NCI-H2081 (cell line): ENCODE measurements at places on chromosomes 7 and 10.

- no peak for DNase-seq
Measured at GRCh38 chr10:123870260-123870659, 21.3 kb downstream of the CPXM2 start.

- no peak for DNase-seq
Measured at GRCh38 chr7:30688718-30689221, 6.5 kb upstream of the CRHR2 start.

DNA sequence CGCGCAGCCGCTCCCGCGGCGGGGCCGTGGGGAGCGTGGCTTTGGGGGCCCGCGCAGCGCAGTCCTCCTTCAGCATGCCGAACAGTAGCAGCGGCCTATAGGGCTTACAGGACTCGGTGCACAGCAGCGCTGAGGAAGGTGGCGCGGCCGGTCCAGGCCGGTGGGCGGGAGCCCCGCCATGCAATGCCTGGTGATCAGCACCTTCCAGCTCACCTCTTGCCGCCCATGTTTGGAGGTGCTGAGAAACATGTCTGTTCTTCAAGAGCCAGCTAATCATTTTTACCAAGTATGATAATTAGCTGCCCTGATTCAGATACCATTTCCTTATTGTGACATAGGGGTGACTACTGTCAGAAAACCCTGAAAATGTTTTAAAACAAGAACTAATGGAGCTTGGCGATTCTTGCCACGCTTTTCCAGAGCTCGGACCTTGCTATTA, 33.5 kb upstream of the SFTPD start:
- DNase-seq, result no peak

DNA sequence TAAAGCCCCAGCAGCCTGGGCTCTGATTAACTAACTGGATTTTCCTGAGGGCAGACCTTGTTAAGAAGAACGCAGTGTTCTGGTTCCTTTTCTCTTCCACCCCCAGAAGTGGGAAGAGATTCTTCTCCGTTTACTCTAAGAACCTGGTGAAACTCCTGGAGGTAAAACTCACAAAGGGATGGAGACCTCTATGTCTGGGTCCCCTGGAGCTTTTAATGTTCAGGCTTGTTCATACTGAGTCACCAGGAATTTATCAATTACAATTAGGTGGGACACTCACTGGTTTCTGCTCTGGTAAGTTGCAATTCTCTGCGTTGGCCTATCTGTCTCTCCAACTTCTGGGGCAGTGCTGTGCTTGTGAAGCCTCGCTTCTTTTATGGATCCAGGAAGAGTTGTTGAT, 73.3 kb upstream of the CACNB2 start:
- DNase-seq, result no peak

DNA sequence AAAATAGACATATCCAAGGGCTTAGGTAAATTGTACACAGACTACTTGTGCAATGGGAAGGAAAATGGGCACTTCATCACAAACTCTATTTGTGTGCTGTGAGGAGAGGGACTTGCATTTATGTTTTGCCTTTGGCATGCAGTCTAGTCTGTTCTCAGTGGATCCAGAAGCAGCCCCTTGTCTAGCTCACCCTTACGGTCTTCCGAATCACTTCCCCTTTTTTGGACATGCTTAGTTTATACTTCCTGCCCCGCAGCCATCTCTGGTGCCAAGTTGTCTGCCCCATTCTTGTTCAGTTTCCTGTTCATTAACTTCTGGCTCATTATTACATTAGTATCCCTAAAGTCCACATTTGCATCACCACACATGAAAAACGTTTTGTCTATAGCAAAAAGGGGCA, 161.6 kb downstream of the NRCAM start:
- DNase-seq, result peak; percentile 51

- DNase-seq, result no peak
Measured at GRCh38 chr7:100595188-100595587, 7.0 kb upstream of the PCOLCE start.

DNA sequence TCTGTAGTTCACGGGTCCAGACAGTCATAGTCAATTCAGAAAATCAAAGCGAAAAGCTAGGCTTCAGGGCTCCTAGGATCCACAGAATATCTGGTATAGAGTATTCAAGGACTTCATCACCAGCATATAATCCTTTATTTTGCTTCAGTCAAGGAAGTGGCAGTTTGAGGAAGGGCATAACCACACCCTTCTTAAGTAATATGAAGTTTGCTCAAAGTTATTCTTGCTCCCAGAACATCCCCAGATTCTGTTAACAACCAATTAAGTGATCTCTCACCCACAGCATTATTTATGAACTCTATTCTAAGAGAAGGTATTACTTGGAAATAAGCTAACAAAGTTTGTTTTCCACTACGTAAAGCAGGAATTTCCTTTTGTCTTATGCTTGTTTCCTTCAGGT, 13.2 kb downstream of the CWF19L1 start:
- DNase-seq, result no peak

DNA sequence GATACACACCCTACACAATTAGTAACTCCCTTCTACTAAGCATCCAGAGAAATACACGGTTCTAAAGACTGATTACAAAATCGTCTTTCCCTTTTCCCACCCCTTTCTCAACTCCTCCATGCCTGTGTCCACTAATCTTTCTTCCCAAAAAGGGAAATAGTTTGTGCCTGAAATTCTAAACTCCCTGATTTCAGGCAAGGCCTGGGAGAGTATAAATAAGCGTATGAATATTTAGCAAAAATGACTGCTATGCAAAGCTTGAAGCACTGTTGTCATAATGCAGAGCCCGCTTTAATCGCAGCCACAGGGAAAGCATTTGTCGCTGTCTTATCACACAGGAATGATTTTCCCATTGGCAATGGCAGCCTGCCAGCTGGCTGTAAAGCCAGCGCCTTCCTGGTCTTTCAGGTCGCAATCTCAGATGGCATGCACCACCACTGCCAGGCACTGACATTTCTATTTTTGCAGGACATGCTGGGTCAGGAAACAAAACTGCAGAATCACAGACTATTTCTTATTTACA, 142.9 kb upstream of the PCGF5 start:
- peak; percentile 42 for DNase-seq

DNA sequence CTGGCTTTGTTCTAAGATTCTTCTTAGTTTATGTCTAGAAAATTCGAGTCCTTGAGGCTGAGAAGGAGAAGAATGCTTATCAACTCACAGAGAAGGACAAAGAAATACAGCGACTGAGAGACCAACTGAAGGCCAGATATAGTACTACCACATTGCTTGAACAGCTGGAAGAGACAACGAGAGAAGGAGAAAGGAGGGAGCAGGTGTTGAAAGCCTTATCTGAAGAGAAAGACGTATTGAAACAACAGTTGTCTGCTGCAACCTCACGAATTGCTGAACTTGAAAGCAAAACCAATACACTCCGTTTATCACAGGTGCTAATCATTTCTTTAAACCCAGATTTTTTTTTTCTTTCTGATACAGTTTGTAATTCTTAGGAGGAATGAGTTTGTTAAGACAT, 6.7 kb downstream of the CEP55 start:
- DNase-seq, result no peak

DNA sequence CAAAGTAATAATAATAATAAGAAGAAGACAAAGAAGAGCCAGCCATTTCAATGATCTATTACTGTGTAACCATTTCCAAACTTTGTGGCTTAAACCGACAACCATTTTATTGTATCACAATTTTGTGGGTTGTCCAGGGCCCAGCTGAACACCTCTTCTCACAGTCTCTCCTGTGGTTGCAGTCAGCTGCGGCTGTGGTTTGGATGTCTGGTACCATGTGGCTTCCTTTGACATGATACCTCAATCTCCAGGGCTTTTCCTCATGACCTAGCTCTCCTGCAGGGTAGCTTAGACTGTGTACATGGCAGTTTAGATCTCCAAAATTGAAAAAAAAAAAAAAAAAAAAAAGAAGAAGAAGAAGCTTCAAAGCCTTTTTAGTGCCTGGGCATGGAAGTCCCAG, 72.6 kb upstream of the NFKB2 start:
- DNase-seq, result no peak

DNA sequence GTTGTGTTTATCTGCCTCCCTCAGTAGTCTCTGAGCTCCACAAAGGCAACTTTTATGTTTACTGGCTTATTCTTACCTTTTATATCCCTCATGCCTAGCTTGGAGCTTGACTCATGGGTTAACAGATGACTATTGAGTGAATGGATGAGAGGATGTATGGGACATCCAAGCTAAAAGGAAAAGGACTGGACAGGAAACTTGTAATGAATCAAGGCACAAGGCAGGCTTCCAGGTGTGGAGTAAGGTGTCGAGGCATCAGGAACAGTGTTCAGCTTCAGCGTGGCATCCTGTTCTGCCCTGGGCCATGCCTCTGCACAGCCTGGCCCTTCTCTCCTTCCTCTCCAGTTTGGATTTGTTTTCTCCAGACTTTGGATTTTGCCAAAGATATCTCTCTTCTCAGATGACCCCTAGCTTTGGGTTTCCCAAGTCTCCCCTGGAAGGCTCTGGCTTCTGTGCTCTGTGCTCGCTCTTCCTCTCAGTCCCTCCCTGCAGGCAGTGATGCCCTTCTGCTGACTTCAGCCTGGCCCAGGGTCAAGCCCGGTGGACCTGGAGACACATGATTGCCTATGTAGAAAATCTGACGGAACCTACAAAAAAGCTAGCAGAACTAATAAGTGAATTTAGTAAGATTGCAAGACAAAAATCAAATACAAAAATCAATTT, 367.3 kb downstream of the CXCL12 start:
- no peak for DNase-seq

- peak; percentile 74 for DNase-seq
Measured at GRCh38 chr7:82740246-82740848, 296.8 kb upstream of the CACNA2D1 start.

GRCh38 chr7:95421000-95421846, 13.6 kb downstream of the PON2 start:
- DNase-seq, result no peak
